Skeletal muscle cell (primary cell): ENCODE measurements at places on chromosomes 6 and 20.

DNA sequence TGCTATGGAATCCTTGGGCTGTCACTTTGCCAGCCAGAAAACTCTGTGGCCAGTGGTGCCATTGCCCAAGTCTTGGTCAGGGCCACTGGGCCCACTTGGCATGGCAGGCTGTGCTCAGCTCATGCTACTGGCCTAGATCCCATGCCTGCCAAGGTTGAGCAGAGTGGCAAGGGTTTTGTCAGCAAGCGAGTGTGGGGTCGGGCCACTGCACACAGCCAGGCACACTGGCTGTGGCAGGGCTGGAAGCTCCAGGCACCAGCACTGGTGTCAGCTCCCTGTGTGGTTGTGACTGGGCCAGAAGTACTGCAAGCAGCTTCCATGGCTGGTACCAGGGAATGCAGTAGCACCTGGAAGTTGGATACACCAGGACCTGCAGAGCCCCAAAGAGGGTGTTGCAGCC, 846.8 kb downstream of the EYS start:
- DNase-seq: no peak

DNA sequence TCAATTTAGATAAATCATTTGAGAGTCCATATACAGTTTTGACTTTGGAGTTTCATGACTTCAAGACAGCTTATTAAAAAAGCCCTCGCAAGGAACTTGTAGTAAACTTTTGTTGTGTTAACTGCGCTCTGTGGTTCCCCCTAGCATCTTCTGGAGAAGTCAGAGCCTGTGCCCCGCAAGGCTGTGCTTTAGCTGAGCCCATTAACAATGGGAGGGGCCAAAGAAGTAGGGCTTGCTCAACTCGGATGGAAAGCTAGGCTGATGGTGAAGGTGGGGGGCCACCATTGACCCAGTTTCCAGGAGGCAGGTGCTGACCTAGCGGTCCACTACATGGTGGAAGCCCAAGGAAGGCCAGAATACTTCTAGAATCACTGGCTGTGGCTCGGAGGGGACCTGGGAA, 29.3 kb upstream of the OVOL2 start:
- no peak for DNase-seq

DNA sequence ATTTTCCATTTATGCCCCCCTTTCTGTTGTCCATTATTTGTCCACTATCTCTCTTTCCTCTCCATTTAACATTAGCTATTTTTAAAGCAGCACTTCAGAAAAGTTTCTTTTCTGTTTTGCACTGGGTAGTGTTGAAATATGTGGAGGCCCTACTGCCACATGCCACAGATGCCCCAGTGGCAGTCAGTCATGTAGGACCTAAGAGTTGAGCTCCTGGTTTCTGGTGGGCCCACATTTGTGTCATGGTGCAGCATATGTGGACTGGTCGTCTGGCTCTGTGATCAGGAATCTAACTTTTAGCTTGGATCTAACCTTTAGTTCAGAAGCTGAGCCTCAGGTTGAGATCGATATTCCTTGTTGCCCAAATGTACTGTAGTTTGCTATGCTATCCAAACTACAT, 54.8 kb downstream of the HFE start:
- no peak for DNase-seq

- no peak for DNase-seq
Observed at GRCh38 chr6:36662827-36663256, 15.7 kb upstream of the CDKN1A start.

- no peak for DNase-seq
Observed at GRCh38 chr20:48921883-48922820, 641 bp downstream of the ARFGEF2 start.

GRCh38 chr6:3751730-3752530, 417 bp upstream of the PXDC1 start:
- peak; percentile 84 for DNase-seq

GRCh38 chr6:21085643-21086042, 507.9 kb upstream of the SOX4 start:
- no peak for DNase-seq

GRCh38 chr6:54621285-54621684, 225.3 kb upstream of the FAM83B start:
- DNase-seq: no peak

- DNase-seq: no peak
Observed at GRCh38 chr6:134132494-134133141, 80.2 kb upstream of the SLC2A12 start.

GRCh38 chr6:157428427-157429202, 47.6 kb downstream of the ZDHHC14 start:
- no peak for DNase-seq

- no peak for DNase-seq
Observed at GRCh38 chr6:110705543-110705942, 109.7 kb downstream of the CDK19 start.

DNA sequence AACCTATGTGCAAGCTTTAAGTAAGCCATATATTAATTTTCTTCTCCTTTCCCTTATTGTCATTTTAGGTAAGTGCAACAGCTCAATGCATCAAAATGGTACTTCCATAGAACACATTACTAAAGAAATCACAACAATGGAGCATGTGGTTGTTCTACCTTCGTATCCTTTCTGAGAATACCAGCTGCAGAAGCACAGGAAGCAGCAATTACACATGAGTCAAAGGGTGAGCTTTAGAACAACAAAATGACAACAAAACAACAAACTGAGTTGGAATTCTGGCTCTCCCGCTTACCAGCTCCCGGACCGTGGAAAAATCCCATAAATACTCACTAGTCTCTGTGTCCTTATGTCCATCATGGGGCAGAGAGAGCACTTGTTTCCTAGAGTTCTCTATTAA, 108.9 kb downstream of the BCAS1 start:
- DNase-seq: no peak

DNA sequence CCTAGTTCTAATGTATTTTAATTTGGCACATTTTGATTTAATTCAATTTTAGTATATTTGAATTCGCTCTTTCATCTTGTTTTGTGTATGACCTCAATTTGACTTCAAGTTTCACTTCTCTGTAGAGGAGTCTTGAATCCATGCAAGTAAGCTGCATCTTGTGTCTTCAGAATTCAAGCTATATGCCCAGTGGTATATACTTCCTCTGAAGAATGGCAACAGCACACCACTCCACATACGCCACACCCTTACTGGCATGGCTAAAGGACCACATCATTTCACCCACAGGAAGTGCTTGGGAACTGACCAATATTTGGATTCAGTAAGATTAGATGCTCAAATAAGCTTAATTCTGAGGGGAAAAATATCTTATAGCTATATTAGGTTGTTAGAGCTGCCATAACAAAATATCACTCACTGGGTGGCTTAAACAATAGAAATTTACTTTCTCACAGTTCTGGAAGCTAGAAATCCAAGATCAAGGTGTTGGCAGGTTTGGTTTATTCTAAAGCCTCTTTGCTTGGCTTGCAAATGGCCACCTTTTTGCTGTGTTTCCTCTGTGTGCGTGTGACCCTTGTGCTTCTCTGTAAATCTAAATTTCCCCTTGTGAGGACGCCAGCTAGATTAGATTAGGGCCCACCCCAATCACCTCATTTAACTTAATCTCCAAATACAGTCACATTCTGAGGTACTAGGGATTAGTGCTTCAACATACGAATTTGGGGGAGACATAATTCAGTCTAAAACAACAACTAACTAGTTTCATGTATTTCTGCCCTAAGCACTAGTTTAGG, 2.8 kb upstream of the ASF1A start:
- no peak for DNase-seq

GRCh38 chr6:75103431-75103830, 102.4 kb downstream of the COL12A1 start:
- no peak for DNase-seq

- DNase-seq: no peak
Observed at GRCh38 chr6:147691446-147691845, 183.0 kb downstream of the SAMD5 start.

DNA sequence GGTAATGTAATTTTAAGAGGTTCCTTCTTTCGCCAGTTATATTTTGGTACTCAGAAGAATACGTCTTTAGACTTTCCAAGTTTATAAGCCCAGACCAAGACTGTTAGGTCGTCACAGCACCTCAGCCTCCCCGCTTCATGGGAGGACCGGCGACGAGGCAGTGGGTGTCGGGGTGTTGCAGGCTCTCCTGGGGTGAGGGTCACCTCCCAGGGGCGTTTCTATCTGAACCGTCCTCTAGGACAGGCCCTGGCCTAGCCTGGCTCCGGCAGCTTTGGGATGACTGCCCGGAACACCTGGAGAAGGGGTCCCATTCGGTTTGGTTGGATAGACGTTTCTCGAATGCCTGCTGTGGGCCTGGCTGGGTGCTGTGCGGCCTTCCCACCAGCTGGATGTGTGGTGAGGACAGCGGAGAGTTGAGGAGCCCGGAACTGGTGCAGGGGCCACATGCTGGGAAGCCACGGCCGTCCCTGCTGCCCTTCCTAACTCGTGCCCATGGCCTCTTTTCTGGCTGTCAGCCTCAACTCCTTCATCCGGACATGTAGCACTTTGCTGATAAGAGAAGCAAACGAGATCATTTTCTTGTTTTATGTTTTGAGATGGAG, 1.1 kb downstream of the OSBPL2 start:
- DNase-seq: no peak

GRCh38 chr6:26123675-26123946, 36.4 kb downstream of the HFE start:
- no peak for DNase-seq

- DNase-seq: no peak
Observed at GRCh38 chr6:33008944-33009861, at the start of gene HLA-DOA. Gene HLA-DOA, minus strand, starts transcription at chr6:33009591.

GRCh38 chr6:45741437-45742171, 274.1 kb downstream of the CLIC5 start:
- DNase-seq: peak; percentile 25

- no peak for DNase-seq
Observed at GRCh38 chr20:25177890-25178321, 17.6 kb upstream of the ENTPD6 start.

DNA sequence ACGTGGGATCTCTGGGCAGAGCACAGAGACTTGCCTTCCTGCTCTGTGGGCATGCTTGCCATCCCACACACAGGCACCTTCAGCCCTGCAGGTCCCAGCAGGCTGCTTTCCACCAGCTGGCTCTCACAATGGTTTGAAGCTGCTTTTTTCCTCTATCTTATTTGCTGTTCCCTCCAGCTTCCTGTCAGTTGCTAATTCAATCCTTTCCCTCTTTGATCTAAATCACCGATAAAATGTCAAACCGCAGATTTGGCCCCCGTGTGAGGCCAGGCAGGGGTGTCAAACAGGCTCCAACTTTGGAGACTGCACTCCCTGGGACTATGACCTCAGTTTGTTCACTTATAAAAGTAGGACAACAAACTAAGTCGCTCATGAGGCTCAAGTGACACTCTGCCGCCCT, 40.6 kb upstream of the PCMTD2 start:
- no peak for DNase-seq

DNA sequence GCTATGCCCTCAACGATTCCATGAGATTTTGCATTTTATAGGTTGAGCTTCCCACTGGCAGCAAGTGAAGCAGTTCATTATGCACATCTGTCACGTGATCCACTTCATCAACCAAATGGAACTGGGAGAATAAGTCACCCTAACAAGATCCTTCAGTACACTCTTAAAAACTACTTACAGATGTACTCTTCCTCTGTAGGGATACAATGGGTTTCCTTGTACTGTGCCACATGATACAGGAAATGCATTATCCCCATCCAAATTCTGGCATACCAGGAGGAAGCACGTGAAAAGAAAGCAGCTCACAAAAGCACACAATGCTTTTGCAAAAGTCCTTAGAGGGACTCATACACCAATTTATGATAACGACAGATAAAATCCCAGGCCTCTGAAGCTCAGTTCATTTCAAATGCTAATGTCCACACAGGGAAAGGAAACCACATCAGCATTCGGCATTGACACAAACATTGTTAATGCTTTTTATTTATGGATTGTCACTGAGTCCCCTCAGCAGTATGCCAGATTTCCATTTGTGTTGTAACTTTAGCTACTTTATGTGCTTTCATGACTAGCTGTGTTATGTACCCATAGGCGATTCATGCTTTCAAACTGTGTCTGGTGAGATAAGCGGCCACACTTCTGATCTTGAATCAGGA, 58.1 kb upstream of the REV3L start:
- no peak for DNase-seq

DNA sequence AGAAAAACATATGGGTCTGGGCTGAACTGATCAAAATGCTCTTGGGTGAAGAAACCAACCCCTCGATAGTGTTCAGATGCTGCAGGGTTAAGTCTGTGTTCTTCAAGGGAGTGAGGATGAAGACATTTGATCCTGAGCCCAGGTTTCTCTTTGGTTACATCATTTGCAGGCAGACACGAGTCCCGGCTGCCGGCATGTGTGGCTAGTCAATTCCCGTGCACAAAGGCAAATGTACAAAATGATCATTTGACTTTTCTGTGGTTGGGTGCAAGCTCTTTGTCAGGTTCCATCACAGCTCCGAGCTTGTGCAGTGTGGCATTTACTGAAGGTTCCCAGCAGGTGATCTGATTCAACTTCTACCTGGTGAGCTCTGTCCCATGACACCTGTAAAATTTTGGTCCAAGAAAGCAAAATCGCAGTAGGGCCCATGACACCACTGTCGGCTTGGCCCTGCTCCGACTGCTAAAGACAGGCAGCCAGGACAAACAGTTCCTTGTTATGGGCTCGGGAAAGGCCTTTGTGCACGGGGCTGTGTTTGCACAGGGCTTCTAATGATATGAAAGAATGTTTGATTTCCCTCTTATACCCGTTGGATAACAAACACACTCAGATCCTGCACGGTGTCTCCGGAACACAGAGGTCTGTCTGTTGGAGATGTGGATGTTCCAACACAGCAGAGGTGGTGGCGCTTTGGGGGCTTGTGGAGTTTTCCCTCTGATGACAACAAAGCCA, 46.9 kb downstream of the GJA10 start:
- no peak for DNase-seq

- no peak for DNase-seq
Observed at GRCh38 chr6:168919470-168920179, 334.0 kb downstream of the THBS2 start.

DNA sequence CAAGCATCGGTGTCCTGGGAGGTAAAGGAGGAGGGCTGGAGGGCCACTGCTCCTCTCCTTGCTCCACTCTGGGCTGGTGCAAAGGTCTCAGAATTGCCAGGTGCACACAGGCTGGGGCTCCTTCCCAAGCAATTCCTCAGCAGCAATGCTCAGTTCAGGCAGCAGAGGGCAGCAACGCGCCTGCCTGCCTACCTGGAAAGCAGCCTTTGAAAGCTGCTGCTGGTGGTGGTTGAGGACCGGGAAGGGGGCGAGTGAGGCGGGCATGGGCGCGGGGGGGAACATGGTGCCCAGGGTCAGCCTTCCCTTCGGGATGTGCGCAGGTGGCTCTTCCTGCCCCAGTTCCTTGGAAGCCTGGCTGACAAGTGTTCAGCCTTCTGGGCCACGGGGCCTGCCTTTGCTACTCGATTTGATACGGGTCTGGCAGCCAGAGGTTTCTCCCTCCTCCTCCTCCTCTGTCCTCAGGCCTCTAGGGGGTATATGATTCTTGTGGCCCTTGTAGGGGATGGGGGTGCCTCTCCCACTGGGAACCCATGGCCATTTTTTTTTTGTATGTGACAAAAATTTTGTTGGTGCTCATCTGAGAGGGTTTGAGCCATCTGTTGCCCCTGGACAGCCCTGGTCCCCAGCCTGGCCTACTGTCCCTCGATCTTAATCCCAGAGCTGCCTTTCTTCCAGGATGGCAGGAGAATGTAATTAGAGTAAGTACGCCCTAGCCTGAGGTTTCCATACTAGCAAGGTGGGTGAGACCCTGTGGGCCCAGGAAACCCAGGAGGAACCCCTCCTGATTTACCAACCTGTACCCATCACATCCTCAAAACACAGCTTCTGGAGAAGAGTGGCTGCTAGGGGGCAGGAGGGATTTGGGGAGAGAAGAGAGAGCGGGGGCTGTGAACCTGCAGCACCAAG, 20.1 kb downstream of the MRPS18A start:
- peak; percentile 21 for DNase-seq
